ENCODE measurements at places on chromosomes 5 and 9.
A peak's percentile ranks its signal among the peaks of the same experiment; 100 is the strongest.

GRCh38 chr5:152246401-152246800 lies 158.7 kb downstream of the NMUR2 start:
- DNase-seq, result no peak

DNA sequence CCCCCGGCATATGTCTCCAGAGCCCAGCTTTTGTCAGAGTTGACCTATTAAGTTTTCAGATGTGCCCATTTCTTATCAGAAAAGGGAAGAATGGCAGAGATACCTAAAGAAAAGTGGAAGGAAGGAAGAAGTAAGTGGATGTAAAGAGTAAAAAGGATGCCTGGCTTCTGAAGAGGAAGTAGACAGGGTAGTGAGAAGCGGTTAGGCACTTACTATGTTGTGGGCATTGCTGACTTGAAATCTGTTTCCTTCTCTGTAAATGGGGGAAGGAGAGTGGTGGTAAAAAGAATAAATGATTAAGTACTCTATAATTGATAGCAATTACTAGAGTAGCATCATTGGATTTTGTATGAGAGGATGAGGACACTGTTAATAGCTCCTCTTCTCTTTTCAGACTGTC lies 9.9 kb downstream of the ANP32B start:
- DNase-seq, result no peak

DNA sequence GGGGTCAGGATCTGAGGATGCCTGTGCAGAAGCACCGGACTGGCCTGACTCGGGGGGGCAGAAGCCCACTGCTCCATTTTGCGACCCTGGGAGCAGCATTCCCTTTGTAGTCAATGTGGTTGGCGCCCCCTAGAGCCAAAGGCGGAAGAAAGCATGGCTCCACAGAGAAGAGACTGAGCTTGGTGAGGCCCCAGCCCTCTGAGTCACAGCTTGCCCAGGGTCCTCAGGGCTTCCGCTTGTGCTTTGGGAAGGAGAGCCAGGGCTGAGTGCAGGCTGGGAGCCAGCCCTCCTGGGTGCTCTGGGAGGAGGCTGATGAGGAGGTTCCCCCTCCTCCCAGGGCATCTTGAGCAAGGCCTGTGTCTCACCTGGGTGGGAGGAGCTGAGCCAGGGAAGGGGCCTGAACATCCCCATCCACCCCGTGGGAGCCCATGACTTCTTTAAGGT lies 5.5 kb upstream of the AQP3 start:
- DNase-seq, result peak; percentile 51

DNA sequence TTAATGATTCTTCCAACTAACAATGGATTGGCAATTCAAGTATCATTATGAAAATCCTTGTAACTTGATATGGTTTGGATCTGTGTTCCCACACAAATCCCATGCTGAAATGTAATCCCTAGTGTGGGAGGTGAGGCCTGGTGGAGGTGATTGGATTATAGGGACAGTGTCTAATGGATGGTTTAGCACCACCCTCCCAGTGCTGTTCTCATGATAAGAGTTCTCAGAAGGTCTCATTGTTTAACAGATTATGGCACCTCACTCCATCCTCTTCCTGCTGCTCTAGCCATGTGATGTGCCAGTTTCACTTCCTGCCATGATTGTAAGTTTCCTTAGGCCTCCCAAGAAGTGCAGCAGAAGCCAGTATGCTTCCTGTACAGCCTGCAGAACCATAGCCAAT lies 1116.2 kb upstream of the EDIL3 start:
- no peak for DNase-seq

GRCh38 chr9:132193227-132194124 lies 31.6 kb downstream of the NTNG2 start:
- no peak for DNase-seq

- DNase-seq, result no peak
Measured at GRCh38 chr9:93824386-93825294, 130.5 kb downstream of the BARX1 start.

- DNase-seq, result no peak
Measured at GRCh38 chr9:124880501-124880900, 18.6 kb downstream of the ARPC5L start.

DNA sequence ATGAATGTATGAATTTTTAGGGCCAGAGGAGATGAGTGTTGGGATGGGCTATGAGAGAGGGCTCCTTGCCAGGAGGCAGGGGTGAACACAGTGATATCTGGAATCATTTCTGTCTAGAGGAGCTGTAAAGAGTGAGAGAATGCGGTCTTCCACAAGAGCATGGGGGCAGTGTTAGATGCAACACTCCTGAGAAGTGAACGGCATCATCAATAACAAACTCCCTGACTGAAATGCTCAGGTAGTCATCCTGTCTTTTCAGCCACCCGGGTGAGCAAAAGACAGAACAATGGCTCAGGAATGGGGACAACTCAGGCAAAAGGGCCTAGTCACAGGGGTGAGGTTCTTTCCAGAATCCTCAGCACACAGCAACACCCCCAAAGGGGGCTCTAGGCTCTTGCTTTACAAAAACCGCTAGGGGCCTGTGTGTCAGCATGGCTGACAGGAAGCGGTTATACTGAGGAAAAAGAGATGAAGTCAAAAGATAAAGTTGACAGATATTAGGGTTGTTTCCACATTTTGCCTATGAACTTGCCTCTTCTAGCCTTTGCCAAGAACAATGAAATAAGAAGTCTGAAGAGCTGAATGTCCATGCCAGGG lies 104.6 kb upstream of the LRRTM2 start:
- DNase-seq, result peak; percentile 39

- DNase-seq, result no peak
Measured at GRCh38 chr9:87189006-87189405, 241.7 kb upstream of the GAS1 start.

DNA sequence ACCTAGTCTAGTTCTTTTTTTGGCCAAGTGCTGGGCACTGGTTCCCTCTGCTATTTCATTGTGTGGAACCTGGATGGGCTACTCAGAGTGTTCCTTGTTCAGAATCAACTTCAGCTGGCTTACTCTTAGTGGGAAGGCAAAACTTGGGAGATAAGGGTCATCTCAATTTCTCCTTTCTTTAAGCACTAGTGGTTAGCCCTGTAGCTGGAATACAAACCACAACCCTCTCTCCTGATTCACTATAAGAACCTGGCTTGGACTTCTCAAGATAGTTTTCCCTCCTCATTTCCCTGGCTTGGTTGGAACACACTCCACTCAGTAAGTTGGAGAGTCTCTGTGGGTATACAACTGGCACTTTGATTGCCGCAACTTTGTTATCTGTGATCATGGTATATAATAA lies 35.1 kb downstream of the GRIA1 start:
- no peak for DNase-seq

DNA sequence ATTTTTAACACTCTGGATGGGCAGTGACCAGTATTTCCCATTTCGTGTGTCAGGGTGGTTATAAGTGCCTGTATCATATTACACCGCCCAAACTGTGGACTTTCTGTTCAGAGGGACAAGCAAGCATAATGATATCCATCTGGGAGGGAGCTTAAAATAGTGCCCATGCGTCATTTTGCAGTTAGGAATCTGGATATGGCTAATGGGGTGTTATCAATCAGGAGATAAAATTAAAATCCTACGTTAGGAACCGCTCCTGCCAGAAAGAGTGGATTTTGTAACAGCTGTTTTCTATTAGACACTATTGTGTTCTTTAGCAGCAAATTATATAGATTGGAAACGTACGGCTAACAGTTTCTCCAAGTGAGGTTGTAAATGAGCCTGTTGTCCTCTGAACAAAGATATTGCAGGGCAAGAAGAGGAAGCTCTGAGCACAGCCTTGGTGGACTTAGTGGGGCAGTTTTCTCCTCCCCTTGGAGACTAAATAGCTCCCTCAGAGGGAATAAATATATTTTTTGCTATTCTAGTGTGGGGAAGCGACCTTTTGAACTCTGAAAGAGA lies 160.4 kb downstream of the SPATA31D1 start:
- no peak for DNase-seq

DNA sequence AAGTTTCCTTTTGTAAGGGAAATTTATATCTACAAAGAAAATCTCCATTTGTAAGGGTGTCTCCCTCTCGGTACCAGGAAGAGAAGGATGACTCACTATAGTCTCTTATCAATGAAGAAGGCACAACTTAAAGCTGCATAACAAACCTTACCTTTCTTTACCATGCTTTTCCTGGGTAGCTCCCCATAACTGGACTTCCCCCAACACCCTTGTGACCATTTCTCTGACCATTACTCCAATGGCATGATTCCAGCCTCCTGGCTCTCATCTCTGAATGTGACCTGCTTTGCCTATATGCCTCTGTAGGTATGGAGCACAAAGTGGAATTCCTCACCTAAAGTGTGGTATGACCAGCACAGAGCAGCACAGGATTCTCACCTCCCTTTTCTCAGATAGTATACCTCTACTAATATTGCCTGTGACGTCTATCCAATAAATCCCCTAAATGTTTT lies 62.8 kb downstream of the GNA14 start:
- DNase-seq, result no peak

DNA sequence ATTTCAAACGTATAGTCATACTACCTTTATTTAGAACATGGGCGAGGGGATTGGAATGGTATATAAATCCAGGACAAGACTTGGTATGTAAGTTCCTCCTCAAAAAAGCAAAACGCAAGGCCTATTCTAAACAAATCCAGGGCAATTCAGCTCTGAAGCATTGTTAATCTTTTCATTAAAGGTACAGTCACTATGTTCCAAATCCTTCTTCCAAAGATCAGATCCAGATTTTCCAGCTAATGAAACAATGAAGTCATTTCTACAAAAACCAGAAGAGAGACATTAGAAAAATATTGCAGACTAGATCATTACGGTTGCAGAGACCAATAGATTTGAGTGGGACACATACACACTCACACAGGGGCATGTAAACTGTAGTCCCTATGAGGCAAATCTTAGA lies 116.1 kb upstream of the BNC2 start:
- no peak for DNase-seq

DNA sequence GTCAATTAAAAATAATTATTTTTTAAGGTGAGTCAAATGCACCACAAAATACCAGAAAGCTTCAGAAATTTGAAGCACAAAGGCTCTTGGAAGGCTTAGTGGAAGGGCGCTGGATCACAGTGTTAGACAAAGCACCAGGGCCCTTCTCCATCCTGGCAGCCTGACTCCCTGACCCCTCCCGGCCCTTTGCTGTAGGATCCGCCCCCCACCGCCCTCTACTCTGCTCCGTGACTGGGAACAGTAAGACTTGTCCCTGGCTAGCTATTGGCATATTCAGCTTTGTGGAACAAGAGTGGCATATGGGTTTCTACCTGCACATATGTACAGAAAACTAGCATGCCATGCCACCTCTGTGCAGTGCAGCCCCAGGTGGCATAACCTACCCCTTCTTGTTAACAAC lies 222.1 kb downstream of the SYK start:
- DNase-seq, result no peak

- no peak for DNase-seq
Measured at GRCh38 chr5:169549453-169550100, 34.0 kb upstream of the SPDL1 start.
